ENCODE measurements at places on chromosomes 5 and 9. TPM values are rescaled to one million over a fixed set of nuclear protein-coding genes. Genes with fewer than 3 reads are reported as not detected.

Gene HK3
- polyA plus RNA-seq, result 0.30 TPM

Gene CYLC2
- polyA plus RNA-seq, result not detected

Gene IFNA13
- polyA plus RNA-seq, result not detected

DNA sequence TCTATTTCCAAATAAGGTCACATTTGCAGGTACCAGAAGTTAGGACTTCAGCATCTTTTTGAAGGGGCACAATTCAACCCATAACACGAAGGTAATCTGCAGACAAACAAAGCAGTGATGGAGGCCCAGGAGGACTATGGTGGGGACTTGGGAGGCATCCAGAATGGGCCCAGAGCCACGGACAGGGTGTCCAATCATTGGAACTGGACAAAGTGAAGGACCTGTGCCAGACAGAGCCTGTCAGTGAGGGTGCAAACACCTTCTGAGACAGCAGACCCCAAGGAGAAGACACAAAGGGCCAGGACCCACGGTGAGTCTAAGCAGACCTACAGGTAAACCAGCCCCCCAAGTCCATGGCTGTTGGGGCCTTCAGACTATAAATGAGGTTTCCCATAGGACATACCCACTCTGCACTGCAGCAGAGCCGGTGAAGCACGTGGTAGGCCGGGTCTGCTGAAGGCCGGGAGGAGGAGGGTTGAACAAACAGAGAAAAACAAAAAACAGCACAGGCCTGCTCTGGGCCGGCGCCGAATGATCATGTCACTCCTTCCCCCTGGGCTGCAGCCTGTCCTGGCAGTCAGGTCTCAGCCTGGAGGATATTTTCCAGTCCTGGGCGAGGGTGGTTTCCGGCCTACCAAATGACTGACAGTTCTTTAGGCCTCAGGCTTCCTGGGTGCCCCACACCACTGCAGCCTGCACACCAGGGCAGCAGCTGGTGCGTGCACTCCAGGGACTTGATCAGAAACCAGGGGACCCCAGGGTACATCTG lies 84.4 kb downstream of the COL23A1 start:
- DNase-seq, result no peak

DNA sequence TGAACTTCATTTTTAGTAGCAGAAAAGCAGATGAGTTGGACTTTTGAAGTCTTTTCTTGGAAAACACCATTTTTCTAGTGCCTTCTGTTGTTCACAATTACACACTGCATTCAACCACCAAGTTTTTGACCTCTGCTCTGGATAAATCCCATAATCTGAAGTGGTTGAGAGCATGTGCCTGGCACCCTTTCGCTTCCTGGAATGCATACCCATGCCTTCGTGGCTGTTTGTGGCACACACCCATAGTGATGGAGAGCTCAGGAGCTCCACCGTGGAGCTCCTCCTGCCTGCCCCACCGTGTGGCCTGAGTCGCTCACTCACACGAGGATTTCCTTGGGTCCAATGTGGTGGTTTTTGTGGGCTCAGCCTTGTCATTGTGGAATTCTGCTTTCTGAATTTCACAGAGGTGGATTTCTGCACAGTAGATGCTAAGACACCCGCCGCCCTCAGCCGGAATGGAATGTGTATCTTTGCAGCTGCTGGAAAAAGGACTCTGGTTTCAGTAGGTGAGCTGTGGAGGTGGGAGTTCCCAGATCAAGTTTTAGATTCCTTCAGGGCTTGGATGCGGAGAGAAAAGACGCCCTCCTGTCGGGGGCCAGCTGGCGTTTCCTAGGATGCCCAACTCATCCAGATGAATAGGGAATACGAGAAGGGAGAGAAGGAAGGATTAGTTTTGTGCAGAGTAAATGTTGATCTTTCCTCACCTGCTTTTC lies 500.4 kb downstream of the IRX1 start:
- DNase-seq, result peak; percentile 14

DNA sequence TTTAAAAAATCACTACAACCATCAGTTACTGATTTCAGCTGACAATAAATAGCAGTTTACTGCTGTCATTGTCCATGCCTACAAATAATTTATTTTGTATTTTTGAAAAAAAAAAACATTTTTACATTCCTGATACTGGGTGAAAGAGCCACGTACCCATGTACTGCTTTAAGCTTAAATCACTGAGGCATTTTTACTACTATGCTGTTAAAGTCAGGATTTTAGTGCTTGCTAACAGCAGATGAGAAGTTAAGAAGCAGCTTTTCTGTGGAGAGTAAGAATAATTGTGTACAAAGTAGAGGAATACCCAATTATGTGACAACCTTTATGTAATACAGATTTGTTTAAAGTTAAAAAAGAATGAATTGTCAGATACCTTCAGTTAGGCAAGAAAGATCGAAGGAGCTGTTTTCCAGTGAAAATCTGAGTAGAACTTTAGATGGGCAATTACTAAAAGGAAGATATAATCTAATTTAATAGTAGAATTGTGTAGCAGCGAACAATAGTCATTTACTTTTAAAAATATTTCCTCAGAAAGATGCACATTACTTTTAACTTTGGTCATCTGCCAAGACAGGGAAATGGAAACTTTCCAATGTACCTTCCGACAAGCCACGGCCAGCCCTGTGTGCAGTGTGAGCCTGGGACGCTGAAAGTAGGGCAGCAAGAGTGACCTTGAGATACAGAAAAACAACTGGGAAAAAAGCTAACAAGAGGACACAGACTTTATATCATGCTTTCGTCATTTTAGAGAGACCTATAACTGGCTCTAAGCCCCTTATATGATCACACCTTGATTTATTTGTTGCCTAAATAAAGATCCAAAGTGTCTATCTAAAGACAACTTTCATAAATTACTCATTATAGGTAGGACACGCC lies 39.9 kb downstream of the RHOBTB3 start:
- DNase-seq, result no peak

DNA sequence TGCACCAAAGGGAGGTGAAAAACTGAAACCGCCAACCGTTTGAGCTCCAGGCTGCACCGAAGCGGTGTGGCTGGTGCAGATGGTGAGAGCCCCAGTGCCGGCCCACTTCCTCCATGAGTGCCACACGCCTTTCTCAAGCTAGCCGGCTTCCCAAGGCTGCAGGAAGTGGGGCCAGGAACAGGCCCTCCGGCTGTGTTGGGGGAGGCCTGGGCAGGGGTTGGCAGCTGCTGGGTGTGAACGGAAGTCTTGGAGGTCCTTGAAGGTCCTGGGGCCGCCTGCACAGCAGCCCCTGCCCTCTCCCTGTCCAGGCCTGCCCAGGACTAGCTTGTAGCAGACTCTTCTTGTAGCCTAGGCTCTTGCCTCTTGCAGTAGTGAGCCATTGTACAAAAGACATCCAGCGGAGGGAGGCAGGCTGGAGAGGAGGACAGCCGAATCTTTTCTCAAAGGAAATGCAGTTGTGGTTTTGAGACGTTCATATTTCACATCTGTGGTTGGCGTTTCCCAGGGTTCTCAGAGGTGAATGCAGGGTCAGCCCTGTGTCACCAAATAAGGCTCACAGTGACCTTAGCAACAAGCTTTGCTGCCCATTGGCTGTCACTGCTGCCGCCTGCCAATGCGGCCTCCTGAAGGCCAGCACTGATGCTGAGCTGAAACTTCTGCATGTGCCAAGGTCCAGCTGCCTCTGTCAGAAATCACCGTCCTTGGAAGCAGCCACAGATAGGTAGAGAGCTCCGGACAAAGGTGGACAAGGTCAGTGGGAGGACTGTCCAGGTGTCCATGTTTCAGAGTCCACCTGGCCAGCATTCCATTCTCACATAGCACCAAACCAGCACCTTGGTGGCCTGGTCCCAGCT lies 23.9 kb downstream of the IRF1 start:
- peak; percentile 34 for DNase-seq

DNA sequence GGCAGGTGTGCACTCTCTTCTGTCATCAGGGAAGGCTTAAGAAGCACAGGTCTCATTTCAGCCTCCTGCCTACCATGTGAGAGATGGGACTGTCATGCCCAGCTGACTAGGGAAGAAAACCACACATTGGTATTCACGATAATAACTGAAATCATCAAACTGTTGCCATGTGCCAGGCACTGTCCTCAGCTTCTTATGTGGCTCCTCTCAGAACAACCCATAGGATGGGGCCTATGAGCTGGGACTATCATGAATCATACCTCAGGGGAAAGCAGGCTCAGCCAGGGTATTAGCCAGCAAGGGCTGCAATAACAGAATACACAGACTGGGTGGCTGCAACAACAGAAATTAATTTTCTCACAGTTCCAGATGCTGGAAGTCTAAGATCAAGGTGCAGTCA lies 3.3 kb downstream of the AFAP1L1 start:
- no peak for DNase-seq
